Adipocyte (in vitro differentiated cells): ENCODE measurements at places on chromosomes 7 and 10.

GRCh38 chr10:17737027-17737965 is 14.7 kb upstream of the TMEM236 start:
- DNase-seq, result peak; percentile 76

GRCh38 chr7:151081170-151082101 is 827 bp upstream of the FASTK start:
- peak; percentile 42 for DNase-seq

GRCh38 chr10:133236401-133237240 is 1.0 kb upstream of the VENTX start:
- DNase-seq, result peak; percentile 33

- DNase-seq, result peak; percentile 93
Observed at GRCh38 chr7:116227678-116228239, 17.4 kb downstream of the TES start.

DNA sequence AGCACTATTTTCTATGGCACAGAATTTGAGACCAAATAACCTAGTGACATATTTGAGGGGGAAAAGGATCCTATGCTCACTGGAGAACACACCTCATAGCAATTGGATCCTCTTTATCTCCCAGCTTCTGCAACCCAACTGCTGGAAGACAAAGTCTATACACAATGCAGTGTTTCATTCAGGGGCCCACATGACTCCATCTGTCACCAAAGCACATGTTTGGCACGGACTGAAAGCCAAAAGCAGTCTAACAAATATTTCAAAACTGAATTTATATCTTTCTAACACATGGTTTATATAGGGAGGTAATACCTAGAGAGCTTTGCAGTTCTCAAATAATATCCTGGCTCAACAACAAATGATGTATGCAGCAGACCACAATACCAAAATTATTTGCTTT is 39.2 kb downstream of the ADAM12 start:
- DNase-seq, result no peak

GRCh38 chr7:47404010-47404409 is 177.9 kb downstream of the TNS3 start:
- no peak for DNase-seq

DNA sequence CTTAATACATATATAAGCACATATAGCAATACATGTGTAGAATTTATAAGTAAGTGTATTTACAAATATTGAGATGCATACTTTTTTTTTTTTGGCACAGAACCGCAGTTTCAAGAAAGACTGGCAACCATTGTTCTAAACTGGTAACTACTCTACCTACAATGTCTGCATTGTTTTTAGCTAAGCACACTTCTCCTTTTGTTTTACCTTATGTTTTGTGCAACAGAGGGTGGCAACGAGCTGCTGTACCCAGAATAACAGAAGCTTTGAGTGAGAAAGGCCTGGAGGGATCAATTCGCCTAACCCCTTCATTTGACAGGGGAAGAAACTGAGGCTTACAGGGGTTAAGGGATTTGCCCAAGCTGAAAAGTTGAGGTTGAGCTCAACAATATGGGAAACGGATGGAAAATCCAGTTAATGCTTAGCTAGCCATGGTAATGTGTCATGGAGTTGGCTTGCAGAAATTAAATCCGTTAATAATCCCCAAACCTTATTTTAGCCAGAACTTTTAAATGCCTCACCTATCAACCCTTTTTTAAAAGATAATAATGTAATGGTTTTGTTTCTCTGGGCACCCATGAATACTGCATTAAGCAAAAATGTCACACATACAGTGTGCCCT is 25.5 kb downstream of the FZD1 start:
- no peak for DNase-seq

DNA sequence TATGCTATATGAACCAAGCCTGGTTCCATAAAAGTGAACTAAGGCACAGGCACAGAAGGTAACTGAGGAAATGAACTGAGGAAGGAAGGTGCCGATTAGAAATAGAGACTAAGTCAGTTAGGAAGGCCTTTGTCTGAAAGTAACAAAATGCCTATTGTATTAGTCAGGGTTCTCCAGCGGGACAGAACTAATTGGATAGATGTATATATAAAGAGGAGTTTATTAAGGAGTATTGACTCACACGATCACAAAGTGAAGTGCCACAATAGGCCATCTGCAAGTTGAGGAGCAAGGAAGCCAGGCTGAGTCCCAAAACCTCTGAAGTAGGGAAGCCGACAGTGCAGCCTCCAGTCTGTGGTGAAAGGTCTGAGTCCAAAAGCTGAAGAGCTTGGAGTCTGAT is 13.9 kb upstream of the PLXNA4 start:
- DNase-seq, result no peak

GRCh38 chr7:4823441-4824119 is 38.2 kb downstream of the PAPOLB start:
- DNase-seq, result no peak

DNA sequence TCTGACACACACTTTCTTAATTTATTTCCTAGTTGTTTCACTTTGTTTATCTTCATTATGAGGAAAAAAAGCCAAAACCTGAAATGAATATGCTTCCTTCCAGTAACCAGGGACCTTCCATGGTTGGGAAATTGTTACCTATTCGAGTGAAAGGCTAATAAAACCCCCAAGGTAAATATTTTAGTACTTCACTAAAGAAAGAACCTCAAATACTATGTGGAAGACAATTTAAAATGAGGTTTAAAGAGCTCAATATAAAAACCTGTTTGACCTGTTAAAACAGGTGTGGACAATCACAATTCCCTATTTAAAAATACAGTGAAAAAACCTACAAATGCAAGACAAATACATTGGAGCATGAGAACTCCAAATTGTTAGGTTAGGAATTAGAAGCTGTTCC is 192.6 kb downstream of the CFTR start:
- DNase-seq, result no peak

DNA sequence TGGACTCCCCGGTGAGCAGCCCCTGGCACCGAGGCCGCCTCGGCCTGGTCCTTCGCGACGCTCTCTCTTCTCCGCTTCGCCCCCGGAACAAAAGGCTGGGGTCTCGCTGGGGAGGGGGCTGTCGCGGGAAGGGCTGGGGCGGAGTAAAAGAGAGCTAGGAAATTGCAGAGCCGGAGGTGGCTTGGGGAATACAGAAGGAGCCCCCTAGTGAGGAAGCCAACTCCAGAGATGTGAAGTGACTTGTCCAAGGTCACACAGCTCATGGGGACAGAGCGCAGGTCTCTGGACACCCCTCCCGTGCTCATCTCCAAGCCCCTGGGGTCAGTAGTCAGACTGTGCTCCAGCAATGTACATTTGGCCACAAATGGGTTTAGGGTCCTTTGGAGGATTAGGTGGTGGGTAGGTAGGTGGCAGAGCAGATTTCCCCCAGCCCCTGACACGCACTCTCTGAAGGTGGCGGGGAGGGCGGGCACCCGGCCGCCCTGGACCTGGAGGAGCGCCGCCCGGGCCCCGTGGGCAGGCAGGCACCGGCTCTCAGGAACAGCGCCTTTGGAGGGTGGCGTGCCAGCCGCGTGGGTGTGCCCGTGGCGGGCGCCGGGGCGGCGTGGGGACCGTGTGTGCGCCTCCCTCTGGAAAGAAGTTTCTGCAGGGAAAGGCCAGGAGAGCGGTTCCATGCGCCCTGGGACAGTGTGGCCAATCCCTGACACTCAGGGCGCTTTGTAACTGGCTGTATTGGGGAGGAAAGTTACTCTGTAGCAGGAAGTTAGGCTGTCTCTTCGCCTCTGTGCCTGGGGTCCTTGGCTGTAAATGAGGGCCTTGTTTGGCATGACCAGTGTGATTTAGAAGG is 910 bp downstream of the WIPF3 start:
- peak; percentile 2 for DNase-seq

DNA sequence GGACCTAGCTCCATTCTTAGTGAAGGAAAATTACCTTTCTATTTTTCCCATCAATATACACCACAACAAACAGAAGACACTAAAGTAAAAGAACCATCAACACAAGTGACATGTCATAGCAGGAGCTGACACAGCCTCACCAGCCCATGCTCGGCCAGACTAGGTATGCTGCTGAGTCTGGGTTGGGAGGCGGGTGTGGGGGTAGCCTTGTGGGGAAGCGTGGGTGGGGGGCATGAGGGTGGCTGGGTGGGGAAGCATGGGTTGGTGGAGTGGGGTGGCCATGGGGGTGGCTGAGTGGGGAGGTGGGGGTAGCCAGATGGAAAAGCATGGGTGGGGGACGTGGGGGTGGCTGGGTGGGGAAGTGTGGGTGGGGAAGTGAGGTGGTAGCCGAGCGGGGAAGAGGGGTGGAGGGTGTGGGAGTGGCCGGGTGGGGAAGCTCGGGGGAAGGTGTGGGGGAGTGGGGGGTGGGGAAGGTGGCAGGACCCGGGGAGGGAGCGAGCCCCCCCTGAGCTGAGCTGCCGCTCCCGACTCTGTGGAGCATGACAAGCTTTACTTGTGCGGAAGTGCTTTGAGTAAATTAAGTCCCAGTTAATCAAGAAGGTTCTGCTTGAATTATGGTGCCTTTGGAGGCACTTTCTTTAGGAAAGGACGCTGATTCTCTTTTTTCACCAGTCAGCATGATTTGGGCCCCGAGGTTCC is 294.6 kb upstream of the ZNF32 start:
- no peak for DNase-seq

- DNase-seq, result no peak
Observed at GRCh38 chr7:148553979-148554378, 36.6 kb upstream of the C7orf33 start.

- peak; percentile 30 for DNase-seq
Observed at GRCh38 chr7:50868426-50869100, 85.9 kb upstream of the GRB10 start.

GRCh38 chr10:31319602-31320549 is 860 bp downstream of the ZEB1 start:
- peak; percentile 49 for DNase-seq

GRCh38 chr7:81138870-81139269 is 220.0 kb upstream of the SEMA3C start:
- no peak for DNase-seq

DNA sequence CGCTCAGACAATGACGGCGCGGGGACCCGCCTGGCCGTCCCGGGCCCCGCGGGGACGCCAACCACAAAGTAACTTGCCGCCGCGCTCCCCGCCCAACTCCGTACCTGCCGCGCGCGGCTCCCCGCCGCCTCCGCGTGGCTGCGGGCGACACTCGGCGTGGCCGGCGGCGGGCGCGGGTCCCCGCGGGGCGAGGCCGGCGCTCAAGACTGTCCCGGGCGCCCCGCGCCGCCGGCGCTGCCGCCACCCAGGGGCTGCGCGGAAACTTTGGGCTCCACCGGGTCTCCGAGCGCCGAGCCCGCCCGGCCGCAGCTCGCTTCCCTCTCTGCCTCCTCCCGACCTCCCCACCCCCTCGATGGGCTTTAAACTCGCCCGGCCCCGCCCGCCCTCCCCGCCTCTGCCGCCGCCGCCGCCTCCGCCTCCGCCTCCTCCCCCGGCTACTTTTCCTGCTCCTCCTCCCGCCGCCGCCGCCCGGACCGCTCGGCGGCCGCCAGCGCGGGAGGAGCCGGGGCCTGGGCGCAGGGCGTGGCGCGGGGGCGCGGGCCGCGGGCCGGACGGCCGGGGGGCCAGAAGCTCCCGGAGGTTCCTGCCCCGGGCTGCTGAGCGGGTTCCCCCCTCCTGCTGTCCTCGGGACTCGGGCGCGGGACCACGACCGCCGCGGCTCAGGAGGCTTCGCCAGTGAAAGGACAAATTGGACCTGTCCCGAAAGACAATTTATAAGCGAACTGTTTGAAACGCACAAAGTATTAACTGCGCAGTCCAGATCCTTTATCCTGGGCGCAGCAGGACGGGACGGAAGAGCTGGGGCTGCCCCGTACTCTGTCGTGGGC is 10.6 kb upstream of the GRB10 start:
- peak; percentile 87 for DNase-seq

GRCh38 chr10:86194684-86195083 is 171.9 kb downstream of the GRID1 start:
- DNase-seq, result no peak

DNA sequence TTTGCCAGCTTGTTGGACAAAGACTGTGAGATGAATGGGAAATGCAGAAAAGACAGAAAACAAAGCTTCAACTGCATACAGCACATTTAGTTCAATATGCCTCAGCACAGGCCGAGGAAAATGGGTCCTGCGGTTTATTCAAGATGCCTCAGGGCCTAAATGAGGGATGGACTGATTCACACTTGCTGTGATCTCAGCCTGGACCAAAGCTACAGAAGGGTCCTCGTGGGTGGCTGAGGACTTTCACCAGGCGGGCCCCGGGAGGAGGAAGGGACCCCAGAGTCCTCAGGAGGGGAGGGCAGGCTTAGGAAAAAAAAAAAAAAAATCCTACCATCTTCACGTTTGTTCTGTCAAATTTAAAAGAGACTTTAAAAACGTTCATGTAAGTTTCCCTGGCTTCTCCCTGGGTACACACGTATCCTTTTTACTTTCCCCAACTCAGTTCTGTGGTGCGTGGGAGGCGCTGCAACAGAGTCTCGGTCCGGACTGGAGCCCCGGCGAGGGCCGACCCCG is 624 bp upstream of the ZNF783 start:
- DNase-seq, result peak; percentile 67

DNA sequence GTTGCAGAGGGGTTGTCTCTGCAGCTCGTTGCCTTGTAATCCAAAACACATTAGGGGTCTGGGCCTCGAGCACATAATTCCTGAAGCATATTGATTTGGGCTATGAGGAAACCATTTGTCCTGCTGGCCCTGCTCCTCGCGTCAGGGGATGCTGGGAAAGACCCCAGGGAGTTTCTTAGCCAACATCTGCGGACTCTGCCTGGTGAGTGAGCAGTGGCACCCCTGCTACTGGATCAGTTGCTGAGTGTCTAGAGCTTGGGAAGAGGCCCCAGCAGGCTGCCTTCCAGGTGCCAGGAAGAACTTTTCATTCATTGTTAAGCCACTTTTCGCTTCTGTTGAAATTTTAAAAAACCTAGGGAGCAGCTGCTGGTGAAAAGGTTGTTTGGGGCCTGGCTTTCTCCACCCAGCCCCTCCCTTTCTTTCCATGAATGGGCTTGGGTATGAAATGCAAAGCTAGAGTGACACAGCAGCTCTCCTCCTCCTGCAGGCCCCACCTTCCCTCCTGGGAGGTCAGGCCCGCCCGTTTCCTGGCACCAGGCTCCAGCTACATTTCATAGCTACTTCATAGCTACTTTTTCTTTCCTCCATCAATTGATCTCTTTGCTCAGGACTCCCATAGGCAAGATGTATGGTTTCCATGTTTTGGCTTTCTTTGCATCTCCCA is 26.8 kb downstream of the TACR2 start:
- DNase-seq, result peak; percentile 44

DNA sequence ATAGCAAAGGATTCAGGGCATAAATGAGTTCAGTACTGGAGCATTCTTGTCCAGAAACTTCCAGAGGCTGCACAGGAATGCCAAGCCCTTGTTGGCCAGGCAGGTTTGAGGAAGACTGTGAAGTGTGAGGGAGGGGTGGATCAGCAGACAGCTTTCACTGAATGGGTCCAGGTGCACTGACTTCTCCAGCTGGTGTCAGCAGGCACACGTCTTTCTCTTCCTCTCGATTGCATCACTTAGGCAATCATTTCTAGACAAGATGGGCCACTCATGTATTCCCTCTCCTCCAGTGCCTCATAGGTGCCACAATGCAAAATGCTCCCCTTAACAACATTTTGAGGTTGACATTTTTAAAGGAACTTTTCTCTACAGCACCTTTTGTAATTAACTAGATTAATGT is 15.6 kb upstream of the PLEKHS1 start:
- DNase-seq, result peak; percentile 17

- no peak for DNase-seq
Observed at GRCh38 chr7:30971840-30972563, 8.2 kb downstream of the GHRHR start.
